ENCODE measurements at places on chromosomes 2 and 18.

DNA sequence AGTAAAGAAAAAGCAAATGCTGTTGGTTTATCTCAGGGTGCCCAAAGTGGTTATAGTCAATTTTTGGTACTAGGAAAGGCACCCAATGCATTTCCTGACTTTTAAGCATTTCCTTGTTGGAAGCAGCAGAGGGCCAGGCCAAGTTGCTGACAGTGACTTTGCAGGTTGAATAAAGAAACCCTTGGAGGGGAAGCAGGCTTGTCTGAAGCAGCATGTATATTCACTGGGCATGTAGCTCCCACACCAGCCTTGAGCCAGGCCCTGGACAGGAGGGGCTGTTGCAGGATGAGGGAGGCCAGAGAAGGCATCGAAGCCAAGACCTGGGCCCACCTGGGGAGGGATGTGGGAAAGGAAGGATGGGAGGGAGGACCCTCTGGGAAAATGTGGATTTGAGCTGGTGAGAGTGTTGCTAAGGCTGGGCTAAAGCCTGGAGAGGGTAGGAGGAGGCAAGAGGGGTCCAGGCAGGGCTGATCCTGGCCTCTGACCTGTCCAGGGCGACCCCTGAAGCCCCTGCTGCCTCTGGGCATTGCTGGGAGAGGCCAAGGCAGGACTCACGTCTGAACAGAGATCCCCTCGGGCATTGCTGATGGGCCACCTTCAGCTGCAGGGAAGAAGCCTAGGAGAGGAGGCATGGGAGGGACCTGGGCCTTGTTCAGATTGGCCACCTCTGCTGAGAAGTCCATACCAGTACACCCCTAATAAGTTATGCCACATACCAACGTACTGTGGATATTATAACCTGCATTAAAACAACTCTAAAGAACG, 79.6 kb downstream of the STPG4 start:
- DNase-seq: no peak

DNA sequence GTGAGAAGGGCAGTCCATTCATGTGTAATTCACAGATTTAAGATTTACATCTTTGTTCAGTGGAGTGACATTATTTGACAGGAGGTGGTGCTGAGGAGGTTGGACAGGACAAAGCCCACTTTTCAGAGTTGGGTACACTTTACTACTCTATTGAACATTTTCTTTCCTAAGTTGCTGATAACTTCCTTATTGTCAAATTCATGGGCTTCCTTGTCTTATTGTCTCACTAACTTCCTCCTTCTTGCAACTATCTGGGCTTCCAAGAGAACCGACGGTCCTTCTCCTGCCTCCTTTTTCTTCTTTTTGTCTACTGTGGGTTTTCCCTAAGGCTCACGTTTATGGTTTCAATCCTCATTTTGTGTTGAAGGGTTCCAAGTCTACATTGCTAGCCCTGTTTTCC, 67.7 kb upstream of the DNMT3A start:
- DNase-seq: no peak

GRCh38 chr2:14952400-14952963, 320.0 kb downstream of the LRATD1 start:
- no peak for DNase-seq

GRCh38 chr2:105403783-105404698, 5.2 kb upstream of the FHL2 start:
- DNase-seq: no peak
